ENCODE measurements at places on chromosomes 16 and 17. TPM values are rescaled to one million over a fixed set of nuclear protein-coding genes. Genes with fewer than 3 reads are reported as not detected.

DNA sequence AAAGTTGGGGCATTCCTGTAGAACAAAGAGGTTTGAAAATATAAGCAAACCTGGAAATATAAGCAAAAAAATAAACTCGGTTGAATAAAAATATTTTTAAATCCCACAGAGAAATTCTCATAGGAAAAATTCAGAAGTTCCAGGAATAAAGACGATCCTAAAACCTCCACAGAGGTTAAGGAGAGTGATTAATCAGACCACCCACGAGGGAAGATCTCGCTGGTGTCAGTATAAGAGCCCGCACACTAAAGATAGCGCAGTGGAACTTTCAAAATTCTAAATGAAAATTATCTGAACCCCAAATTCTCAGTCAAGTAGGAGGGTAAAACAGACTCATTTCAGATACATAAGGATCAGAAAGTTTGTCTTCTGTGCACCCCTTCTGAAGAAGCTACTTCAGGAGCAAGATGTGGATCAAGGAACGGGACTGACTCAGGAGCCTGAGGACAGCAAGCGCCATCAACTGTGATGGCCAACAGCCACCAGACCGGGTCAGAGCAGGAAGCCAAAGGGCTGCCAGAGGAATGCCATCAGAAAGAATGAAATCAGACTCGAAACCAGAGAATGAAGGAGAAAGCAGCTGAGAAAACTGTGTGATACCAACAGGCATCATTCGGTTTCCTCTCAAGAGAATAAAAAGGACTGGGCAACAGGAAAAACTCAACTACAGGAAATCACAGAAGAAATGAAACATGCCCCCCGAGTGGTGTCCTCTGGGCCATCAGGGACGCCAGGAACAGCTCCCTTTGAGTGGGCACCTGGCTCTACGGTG is 66.9 kb downstream of the CYTH1 start:
- no peak for DNase-seq

- no peak for DNase-seq
These were observed 28.9 kb downstream of the IKZF3 start for GRCh38 chr17:39835038-39835786.

DNA sequence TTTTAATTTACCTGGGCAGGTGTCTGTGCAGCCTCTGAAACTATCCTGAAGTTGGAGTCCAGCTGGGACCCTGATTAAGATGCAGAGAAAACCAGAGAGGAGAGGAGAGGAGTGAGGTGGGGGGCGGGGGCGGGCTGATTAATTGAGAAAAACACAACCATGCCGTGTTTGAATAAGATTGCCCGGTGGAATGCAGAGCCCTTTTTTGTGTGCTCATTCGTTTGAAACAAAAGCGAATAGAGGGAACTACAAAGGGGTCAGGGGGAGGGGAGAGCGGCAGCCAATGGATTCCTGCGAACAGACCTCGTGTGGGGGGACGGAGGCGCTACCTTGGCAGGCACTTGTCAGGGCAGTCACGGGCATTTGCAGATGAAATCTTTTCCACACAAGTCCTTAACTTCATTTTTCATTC is 355.8 kb downstream of the SOX9 start:
- peak; percentile 21 for DNase-seq

The CPHXL2 gene
- total RNA-seq = not detected

DNA sequence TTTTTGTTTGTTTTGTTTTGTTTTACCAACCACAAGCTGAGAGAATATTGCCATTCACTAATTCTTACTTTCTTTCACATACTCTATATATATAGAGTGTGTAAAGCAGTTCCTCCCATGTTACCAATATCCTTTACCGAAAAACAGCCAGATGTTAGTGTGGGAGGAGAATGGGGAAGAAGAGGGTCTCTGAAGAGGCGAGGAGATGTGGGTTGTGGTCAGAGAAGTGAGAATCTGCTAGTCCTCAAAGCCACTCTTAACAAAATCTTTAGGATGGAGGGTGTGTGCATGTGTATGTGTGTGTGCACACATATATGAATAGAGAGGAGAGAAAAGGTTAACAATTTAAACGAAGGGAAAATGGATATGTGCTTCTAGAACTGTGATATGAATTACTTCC is 80.6 kb downstream of the TUBD1 start:
- no peak for DNase-seq

The KIF2B gene
- total RNA-seq = not detected

DNA sequence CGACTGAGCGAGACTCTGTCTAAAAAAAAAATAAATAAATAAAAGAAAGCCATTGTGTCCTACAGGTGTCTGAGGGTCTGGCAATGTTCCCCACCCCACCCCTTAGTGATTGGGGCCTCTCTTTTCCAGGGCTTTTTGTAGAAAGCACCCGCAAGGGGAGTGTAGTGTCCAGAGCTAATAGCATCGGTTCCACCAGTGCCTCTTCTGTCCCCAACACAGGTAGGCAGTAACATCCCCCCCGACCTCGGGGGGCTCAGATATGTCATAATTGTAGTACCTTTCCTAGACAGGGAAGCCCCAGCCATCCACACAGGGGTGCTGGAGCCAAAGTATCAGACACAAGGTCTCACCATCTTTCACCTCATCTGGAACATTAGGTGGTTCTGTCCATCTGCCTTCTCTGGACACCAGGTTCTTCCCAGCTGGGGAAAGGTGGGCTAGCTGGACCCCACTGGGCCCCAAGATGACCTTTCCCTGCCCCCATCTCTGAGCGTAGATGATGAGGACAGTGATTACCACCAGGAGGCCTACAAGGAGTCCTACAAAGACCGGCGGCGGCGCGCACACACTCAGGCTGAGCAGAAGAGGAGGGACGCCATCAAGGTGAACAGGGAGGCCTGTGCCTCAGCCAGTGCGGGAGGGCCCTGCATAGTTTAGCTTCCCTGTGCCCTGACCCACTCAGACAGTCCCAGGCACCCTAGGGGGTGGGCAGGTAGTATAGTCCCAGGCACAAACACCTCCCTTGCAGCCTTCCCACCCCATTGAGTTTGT is 1.6 kb downstream of the MLX start:
- DNase-seq = no peak

DNA sequence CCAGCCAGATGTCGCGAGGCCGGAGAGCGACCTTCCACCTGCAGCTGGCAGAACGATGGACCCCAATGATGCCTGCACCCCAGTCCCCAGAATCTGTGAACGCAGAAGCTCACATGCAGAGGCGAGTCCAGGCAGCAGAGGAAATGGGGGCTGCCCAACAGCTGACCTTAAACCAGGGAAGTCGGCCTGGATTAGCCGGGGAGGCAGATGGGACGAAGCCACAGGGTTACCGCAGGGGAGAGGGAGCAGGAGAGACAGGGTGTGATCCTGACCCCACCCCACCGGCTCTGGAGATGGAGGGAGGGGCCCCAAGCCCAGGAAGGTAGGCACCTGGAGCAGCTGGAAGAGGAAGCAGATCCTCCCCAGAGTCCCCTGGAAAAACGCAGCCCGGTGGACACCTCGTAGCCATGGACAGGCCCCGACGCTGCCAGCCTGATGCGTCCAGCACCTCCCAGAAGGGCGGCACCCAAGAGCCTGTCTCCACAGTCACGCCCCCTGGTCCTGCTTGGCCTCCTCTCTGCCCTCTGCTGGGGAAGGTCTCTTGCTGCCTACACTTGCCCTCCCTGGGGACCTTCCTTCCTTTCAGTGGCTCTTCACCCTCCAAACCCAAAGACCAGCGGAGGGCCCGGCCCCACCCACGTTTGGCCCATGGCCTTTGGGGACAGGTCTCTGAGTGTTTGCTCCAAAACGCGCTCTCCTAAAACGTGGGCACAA is 37.3 kb downstream of the PIEZO1 start:
- no peak for DNase-seq

- DNase-seq = no peak
These were observed 27.7 kb upstream of the GUCY2D start for GRCh38 chr17:7974638-7975131.

The GLTPD2 gene
- total RNA-seq = not detected

The SHISA6 gene
- total RNA-seq = not detected

GRCh38 chr17:50866950-50867362 is 802 bp upstream of the TOB1 start:
- DNase-seq = peak; percentile 94

- peak; percentile 31 for DNase-seq
These were observed 53.2 kb downstream of the MYH11 start for GRCh38 chr16:15803618-15804017.

The NPIPA8 gene
- total RNA-seq = 1.7 TPM

DNA sequence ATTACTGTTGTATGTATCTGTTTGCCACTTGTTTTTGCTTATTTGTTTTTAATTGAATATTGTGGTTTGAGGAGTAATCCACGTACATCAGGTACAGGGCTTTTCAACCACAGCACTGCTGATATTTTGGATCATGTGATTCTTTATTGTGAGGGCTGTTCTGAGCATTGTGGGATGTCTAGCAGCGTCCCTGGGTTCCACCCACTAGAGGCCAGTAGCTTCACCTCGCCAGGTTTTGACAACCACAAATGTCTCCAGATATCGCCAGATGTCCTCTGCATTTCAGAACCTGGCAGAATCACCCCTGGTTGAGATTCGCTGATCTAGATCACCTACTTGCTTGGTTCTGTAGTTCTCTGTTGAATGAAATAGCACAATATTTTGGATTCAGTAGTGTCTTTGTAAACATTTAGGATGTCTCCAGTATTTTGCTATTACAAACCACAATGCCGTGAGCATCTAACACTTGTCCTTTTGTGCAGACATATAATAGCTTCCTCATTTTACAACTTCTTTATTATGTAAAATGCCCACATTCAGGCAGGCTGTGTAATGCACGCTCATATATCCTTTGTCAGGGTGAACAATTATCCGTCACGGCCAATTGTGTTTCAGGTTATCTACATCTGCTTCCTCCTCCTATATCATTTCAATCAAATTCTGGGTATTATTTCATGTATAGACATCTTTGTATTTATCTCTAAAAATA is 380.3 kb downstream of the SNX29 start:
- no peak for DNase-seq

- DNase-seq = peak; percentile 81
These were observed 2.4 kb downstream of the MON1B start for GRCh38 chr16:77193377-77193776.

DNA sequence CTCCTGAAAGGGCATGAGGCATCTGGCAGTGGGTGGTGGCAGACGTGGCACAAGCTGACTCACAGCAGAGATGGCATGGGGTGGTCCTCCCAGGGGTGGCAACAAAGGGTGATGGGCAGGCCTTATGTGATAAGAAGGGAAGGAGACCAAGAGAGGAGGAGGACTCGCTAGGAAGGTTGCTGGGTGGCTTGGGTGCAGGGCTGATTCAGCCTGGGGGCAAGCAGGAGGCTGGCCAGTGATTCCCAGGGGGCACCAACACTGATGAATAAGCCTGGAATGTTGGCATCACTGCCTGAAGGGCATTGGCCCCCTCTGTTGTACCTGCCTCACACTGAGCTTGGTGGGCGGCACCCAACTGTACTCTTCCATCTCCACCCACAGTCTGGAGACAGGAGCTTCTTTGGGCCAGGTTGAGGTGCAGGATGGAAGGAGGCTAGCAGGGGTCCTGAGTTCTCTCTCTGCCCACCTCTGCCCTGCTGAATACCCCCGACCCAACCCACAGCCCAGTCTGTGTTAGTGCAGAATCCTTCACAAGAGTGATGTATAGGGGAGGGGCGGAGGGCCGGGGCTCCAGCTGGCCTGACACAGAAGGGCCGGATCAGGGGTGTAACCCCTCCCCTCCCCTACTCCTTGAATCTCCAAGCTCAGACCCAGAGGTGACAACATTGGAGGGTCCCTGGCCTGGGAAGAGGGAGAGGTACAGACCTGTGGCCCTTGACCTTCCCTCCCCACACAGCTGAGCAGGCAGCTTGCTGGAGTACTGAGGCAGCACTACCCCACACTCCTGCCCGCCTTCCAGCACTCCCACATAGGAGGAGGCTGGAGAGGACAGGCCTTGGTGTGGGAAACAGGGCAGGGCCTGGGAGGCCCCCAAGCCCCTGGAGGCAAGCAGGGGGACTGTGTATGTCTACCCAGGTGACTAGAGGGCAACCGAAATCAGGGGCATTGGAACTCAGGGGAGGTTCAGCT is 2.6 kb downstream of the STAC2 start:
- no peak for DNase-seq

The ENDOV gene
- 47.4 TPM for total RNA-seq

DNA sequence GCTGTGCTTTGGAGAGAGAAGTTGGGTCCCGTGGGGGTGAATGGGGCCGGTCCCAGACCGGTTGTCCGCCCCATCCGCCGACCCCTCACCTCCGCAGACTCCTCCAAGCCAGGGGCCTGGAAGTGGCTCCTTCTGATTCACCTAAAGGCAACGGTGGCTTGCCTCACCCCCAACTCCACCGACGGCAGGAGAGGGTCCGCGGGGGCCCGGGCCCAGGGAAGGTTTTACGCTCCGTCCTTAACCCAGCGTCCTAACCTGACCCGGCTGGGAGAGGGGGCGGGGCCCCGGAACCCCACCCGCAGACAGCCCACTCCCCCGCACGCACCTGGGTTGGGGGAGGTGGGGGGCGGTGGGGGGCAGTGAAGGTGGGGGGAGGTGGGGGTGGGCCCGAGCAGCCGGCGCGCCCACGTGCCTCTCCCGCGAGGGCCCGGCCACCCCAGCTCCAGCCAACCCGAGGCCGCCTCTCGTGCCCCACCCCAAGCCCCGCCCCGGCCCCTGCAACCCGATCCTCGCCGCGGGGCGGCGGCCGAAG is 12.7 kb upstream of the CD300A start:
- DNase-seq = no peak

The C16orf96 gene
- total RNA-seq = 0.22 TPM

The PSMC3IP gene
- 3.2 TPM for total RNA-seq

- no peak for DNase-seq
These were observed 114.6 kb downstream of the PRKCB start for GRCh38 chr16:23950291-23950894.

DNA sequence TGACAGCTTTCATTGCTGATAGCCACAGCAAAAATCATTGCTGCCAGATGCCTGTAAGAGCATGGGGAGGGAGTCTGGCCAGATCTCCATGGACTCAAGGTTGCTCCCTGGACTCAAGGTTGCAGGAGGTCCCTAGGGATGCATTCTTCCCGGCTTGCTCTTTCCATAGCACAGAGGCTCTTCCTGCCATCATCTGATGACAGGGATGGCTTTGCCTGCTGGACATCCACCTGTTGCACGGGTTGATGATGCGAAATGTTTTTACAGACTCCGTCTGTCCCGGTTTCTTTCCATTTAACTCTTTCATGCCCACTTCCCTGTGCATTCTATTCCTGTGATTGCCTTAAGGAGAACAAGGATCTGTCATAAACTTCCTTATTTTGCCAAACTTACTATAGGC is 115.6 kb upstream of the HSBP1 start:
- DNase-seq = no peak

The MYH10 gene
- total RNA-seq = 7.3 TPM

DNA sequence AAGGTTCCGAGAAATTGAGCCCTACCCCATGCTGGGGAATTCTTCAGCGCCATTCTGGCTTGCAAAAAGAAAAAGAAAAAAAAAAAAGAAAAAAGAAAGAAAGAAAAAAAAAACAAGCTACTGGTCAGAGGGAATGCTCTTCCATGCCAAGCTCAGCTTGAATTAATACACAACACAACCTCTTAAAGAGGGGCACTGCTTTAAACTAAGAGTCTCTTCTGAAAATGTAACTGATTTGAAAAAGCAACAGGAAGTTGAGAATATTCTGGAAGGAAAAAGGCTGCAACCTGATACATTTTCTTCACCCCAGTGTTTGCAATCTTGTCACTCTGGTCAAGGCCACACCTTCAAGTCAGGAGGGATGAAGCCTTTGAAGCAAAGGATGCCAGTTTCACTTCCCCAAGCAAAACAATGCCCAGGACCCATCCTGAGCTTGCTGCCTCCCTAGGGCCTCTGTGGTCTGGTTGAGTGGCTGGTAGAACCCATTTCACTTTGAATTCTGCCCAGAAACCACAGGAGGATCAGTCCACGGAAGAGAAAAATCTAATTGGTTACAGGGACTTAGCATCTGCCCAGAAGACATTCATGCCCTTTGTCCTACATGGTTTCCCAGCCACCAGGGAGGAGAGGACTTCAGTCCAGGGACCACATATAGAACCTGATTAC is 389.7 kb downstream of the SOX9 start:
- DNase-seq = no peak

Data from spleen (tissue), 13 donors.